Midbrain (tissue), 1 donor: ENCODE measurements at places on chromosomes 7 and 10.

GRCh38 chr7:81851413-81851812, 81.6 kb upstream of the HGF start:
- no peak for DNase-seq

DNA sequence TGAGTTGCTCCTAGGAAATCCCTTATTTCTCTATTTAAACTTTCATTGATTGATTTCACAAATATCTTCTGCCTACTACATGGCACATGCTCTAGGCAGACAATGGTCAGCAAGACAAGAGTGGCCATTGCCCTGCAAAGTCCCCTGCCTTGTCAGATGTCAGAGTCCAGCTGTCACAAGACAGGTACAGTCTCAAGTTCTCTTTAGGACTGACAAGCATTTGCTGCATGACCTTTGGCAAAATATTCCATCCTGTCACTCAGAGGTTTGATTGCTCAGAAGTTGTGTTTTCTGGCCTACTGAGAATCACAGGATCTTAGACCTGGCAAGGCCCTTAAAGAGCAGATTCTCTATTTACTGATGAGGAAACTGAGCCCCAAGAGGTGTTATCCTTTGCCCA, 322.3 kb upstream of the NFE2L3 start:
- no peak for DNase-seq

- no peak for DNase-seq
Measured at GRCh38 chr10:130630135-130630534, 493.9 kb downstream of the GLRX3 start.

DNA sequence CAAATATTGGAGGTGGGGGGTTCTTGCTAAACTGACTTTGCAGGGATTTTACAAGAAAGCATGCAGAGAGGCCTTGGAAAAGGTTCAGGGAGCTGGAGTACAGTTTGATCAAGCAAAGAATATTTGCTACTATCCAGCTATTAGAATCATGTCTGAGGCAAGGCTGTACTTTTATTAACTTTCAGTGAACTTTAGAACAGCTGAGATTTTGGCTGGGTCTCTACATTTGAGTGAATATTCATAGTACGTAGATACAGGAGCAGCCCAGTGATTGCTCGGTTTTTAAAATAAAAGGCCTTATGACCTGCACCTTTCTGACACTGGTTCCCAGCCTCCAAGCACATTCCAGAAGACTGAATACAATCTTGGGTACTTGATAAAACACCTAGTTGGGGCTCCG, 496.8 kb upstream of the AKR1E2 start:
- DNase-seq, result no peak

- DNase-seq, result no peak
Measured at GRCh38 chr10:33122014-33122809, 164.2 kb upstream of the ITGB1 start.

DNA sequence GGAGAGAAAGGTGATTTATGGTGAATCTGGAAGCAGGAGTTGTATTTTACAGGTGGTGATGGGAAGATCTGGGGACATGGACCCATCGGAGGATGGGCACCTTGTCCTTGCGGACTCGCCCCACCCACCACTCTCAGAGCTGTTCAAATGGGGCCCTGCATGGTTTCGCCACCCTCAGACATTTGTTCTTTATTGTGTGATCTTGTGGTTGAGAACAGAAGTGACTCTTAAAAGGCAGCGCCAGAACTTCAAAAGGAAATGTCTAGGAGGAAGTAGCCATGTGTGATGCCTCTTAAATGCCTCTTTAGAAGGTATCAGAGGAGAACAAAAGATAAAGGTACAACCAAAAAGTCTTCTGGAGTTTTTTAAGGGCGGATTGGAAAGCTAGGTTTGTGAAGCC, 205.7 kb downstream of the KIAA1217 start:
- DNase-seq, result no peak

GRCh38 chr7:98266840-98267239, 14.6 kb upstream of the BRI3 start:
- DNase-seq, result no peak

GRCh38 chr7:116968631-116969030, 15.3 kb downstream of the ST7 start:
- no peak for DNase-seq

DNA sequence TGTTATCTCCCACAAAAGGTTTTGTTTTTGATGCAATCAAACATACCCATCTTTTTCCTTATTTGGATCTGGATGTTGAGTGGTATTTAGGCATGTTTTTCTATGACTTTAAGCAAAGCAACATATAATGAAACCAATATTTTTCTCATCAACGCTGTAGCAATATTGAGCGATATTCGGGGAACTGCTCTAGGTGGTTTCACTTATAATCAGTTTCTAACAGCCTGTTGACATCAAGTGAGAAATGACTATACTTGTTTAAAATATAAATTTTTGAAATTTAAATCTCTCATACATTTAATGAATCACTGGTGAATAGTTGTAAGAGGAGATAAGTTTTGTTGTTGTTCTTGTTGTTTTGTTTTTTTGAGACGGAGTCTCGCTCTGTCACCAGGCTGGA, 52.8 kb upstream of the CCAR1 start:
- DNase-seq, result no peak

DNA sequence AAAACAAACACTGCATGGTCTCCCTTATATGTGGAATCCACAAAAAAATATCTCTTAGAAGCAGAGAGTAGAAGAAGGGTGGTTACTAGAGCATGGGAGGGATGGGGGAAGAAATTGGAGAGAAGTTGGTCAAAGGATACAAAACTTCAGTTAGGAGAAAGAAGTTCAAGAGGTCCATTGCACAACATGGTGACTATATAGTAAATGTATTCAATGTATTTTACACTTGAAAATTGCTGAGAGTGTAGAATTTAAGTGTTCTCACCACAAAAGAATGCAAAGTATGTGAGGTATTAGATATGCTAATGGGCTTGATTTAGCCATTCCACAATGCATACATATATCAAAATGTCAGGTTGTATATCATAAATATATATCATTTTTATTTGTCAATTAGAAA, 232.0 kb upstream of the CELF2 start:
- no peak for DNase-seq

- no peak for DNase-seq
Measured at GRCh38 chr7:15925608-15926007, 239.1 kb upstream of the MEOX2 start.

DNA sequence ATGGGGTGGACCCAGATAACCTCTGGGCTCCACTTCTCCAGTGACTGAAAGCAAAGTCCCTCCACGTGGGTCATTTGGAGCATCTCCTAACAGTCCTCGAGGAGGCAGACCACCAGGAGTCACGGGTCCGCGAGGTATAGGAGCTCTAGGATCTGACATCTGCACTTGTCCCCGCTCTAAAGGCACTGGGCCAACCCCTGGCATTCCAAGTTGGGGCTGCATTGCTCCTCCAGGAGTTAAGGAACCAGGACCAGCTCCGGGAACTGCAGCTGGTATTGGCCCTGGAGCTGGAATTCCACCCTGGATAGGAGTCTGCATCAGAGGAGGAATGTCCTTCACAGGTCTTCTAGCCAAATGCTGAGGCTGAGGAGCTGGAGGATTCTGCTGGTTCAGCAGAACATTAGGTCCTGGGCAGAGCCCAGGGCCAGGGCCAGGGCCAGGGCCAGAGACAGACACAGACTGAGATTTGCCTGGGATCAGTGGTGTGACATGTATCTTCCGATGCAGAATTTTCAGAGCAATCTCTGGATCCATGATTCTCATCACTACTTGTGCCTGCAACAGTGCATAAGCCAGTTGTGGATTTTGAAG, 827 bp downstream of the CSTF2T start:
- DNase-seq, result no peak

GRCh38 chr10:131621784-131622624, 278.8 kb upstream of the PPP2R2D start:
- DNase-seq, result no peak

DNA sequence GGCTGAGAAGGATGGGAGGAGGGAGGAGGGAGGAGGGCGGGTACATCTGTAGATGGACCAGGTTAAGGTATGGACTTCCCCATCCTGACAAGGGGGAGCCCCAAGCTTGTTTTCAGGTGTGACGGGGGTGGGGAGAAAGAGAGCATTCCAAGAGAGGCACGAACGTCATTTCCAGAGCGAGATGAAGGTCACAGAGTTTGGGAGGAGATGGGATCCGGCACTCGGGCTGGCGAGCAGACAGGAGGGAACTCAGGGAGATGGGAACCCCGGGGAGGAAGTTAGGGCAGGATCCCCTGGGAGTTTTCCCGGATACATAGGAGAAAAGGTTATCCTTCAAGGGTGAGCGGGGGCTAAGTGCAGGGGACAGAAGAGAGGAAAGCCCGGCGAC, 118.8 kb downstream of the CUX1 start:
- DNase-seq, result no peak

DNA sequence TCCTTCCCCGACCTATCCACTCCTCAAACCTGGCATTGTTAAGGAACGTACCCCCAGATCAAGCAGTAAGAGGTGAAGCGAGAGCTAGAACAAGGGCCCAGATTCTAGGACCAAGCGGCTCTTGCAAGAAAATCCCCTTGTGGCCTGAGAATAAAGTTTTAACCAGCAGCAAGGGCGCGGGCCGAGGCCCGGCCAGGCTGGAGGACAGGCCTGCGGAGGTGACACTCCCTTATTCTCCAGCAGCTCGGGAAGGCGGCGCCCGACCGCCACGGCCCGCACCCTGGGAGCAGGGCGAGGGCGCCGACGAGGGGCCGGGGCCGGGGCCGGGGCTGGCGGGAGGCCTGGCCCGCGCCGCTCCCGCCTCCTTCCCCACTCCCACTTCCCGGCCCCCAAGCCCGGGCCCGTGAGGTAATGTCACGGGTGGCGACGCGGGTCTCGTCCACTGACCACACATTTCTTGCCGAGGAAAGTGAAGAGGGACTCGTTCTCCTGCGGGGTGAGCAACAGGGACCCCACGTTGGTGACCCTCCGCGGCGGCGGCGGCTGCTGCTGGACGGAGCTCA, 551 bp downstream of the WASL start:
- DNase-seq, result no peak

DNA sequence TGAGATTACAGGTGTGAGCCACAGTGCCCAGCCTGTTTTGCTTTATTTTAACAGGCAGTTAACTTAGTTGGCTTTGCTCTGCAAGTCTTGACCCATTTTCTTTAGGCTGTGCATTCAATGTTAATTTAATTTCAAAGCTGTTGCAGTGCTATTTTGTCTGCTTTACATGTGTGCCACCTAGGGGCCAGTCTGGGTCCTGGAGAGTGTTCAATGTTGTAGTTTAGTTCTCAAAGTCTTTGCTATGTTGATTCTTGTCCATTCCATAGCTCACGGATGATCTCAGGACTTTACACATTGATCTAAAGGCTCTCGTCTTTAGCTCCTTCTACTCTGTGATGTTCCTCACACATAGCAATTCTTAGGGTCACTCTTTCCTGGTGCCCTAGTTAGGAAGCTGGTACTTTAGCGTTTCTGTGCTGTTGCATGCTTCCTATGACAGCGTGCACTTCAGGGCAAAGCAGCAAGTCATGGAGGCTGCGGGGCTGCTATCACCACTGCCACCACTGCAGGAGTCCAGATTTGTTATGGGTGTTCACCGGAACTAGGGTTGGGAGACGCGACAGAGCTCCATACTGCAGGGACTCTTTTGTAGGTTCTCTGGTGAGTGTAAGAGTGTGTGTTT, 16.4 kb upstream of the ABCA13 start:
- DNase-seq, result no peak

DNA sequence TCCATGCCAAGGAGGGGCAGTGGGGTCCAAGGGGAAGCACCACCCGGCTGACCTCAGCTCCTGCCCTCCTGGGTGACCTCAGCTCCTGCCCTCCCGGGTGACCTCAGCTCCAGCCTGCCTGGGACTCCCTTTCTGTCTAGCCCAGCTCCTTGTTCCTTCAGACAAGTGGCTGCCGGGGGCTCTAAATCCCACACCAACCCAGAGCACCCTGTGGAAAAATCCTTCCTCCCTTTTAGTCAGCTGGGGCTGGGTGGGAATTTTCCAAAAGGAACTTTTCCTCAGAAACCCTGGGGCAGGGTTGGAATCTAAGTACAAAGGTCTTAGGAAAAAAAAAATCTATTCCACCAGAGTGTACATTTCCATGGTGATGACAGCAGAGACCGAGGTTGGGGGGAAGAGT, 36.3 kb downstream of the AKR1B1 start:
- DNase-seq, result no peak

DNA sequence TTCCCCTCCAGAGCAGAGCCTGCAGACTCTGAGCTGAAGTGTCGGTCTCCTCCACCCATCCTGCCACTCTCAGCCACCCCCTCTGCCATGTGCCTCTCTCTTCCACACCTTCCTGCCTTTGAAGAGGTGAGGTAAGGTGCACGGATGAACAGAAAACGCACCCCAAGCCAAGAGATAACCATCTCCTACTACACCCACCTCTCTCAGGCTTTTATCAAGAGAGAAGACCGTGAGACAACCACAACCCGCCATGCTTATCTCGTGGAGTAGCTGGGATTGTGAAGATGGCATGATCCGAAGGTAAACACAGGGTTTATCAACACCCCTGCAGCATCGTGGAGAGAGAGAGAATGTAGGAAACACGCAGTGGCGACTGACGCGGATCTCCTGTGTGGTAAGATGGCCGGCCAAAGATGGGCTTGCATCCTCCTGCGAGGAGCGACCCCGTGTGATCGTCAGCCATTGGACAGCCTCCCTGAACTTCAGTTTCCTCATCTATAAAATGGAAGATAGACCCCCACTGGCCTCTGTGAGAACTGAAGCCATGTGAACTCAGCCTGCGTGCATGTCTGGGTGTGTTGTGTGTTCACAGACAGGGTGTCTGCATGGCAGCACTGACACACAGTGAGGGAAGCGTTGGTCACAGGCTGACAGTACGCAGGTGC, 219.0 kb downstream of the DIP2C start:
- no peak for DNase-seq

GRCh38 chr10:43853369-43853768, 204.7 kb upstream of the ZNF32 start:
- no peak for DNase-seq

GRCh38 chr10:114323023-114323422, 81.3 kb downstream of the AFAP1L2 start:
- no peak for DNase-seq

GRCh38 chr10:129934196-129934925, 29.7 kb downstream of the EBF3 start:
- DNase-seq, result no peak

GRCh38 chr7:77330169-77330882, 85.8 kb downstream of the GSAP start:
- DNase-seq, result no peak

- DNase-seq, result no peak
Measured at GRCh38 chr7:94374721-94375566, 19.8 kb upstream of the COL1A2 start.

GRCh38 chr10:48332166-48332870, 25.8 kb downstream of the MAPK8 start:
- no peak for DNase-seq

GRCh38 chr10:29925771-29926692, 133.4 kb downstream of the JCAD start:
- no peak for DNase-seq

DNA sequence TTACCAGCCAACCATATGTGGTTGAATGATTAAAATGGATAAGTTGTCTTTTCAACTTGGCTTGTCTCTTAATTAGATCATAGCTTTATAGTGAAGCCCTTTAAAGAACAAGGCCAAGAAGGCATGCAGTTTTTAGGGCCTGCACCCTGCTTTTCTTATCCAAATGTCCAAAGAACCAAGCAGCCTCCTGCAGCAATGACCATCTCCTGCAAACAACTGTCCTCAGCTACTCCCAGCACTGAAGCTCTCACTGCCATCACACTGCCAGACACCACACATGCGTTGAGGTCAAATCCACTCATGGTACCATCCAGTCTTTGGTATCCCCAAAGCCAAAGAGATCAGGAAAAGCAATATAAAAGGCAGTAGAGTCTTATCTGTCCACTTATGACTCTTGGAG, 210.3 kb downstream of the ACTR3B start:
- no peak for DNase-seq
